ENCODE measurements at places on chromosomes 7 and 10.

DNA sequence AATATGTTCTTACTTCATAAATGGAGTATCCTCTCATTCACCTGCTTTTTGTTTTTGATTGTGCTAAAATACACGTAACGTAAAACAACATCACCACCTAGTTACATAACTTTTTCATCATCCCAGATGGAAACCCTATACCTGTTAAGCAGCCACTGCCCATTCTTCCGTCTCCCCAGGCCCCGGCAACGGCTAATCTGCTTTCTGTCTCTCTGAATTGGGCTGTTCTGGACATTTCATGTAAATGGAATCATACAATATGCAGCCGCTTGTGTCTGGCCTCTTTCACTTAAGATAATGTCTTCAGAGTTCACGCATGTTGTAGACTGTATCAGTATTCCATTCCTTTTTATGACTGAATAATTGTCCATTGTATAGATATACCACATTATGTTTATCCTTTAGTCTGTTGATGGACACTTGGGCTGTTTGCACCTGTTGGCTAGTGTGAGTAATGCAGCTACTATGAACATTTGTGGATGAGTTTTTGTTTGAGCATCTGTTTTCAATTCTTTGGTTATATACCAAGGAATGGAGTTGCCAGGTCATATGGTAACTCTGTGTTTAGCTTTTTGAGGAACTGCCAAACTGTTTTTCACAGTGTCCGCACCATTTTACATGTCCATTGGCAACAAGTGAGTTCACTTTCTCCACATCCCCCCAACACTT, 14.1 kb upstream of the SUN1 start:
- no peak for DNase-seq

DNA sequence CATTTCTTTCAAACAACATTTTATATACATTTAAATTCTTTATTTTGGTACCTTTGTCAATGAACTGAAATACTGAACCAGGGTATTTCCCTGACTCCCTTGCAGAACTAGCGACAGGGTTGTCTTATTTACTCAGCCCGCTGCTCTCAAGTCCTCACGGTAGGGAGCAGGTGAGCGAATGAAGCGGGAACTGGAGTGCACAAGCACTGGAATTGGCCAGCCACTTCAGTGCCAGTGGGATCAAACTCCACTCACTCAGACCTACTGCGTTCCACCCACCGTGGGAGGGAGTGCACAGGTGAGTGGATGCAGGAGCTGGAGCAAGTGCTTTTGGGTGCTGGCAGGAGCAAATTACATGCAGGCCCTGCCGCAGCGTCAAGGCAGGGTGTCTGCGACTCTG, 28.1 kb upstream of the NEUROD6 start:
- no peak for DNase-seq

DNA sequence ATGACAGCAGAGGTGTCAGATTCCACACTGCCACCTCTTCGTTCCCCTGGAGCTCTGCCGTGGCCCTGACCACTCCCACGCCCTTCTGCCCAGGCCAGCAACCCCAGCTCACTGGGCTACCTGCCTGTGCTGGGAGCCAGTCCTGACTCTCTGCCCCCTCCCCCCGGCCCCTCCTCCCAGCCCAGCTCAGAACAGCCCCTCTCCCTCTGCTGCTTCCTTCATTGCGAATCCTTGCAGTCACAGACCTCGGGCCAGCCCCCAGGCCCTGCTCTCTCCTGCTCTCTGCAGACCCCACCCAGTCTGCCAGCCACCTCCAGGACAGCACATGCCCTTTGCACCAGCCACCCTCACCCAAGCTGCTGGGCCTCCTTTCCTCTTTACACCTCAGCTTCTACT, 60.4 kb downstream of the TCERG1L start:
- DNase-seq = no peak

GRCh38 chr10:113336549-113337130, 216.2 kb upstream of the HABP2 start:
- no peak for DNase-seq

DNA sequence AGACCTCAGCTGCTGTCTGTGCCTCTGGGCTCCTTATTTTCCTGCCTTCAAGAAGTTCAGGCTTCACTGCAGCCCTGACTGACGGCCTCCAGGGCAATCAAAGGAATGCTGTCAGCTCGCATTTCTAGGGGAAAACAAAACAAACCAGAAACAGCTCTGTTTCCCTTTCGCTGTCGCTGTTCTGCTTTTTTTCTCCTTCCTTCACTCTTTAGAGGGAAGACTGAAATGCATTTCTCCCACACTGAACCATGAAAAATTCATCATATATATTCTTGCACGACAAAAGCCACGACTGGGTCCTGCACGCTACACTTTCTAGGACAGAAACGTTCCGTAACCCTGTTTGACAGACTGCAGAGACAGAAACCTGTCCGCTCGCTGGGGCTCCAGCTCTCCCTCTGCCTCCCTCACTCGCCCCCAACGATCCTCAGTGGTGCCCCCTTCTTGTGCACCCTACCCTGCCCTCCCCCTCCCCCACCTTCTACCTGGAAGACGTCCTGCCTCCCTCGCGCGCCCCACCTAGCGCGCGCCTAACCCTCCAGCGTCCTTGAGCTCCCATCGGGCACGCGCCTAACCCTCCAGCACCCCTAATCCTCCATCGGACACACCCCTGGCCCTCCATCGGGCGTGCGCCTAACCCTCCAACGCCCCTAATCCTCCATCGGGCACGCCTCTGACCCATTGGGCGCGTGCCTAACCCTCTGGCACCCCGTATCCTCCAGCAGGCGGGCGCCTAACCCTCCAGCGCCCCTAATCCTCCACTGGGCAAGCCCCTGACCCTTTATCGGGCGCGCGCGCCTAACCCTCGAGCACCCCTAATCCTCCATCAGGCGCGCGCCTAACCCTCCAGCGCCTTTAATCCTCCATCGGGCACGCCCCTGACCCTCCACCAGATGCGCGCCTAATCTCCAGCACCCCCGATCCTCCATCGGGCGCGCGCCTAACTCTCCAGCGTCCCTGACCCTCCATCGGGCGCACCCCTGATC, 37.1 kb downstream of the SVOPL start:
- DNase-seq = no peak

DNA sequence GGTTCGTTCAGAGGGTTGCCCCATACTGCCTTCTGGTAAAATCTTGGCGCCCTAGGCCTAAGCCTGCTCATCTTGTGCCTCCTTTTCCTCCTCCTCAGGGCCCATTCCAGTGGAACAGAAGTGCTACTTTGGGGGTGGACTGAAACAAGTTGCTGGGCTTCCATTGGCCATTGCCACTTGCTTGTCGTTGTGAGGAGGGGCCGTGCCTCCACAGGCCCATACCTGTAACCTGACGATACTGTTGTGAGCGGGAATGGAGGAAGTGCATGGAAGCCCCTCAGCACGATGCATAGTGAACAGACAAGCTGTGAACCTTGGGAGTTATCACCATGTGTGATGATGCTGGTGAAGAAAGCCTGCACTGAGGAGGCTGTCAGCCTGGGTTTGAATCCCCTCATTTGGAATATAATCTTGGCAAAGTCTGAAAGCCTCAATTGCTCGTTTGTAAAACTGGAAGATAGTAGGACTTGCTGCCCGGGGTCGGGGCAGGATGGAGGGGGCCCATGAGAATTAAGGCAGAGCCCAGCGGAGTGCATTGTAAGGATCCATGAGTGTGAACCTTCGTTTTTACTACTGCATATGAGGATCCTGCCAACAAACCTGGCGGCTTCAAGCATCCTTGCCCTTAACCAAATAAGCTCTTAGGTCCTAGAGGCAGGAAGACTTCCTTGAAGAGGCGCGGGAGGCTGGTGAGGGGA, 671 bp upstream of the PAPSS2 start:
- no peak for DNase-seq

- DNase-seq = no peak
These were observed 66.9 kb downstream of the ZNRF2 start for GRCh38 chr7:30351286-30351685.

- DNase-seq = no peak
These were observed 50.2 kb upstream of the AKR1E2 start for GRCh38 chr10:4775808-4776207.

DNA sequence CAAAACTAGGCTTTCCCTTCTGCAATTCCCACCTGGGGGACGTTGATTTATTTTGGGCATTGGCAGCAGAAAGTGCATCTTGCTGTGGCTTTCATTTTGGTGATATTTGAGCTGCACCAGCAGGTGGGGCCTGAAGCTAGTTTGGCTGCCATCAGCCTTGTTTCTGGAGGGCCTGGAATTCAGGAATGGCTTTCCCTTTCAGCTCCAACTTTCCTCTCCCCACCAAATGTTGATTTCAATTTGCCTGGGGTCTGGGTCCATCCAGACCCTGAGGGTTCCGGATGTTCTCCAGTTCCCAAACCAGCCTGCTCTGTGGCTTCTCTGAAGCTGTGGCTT, 640.4 kb downstream of the TYW1 start:
- DNase-seq = no peak

DNA sequence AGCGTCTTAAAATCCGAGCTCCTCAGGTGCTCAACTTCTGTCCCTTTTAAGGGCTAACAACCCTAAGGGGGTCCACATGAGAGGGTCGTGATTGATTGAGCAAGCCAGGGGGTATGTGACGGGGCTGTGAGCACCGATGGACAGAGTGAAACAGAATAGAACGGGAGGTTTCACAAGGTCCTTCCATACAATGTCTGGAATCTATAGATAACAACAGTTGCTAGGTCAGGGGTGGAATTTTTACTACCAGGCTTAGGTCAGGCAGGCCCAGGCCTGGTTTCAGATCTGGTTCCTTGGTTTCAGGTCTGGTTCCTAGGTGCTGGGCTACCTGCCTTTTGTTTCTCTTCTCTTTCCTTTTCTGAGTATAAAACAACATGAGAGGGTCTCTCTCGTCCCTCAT, 80.9 kb downstream of the PTN start:
- no peak for DNase-seq

DNA sequence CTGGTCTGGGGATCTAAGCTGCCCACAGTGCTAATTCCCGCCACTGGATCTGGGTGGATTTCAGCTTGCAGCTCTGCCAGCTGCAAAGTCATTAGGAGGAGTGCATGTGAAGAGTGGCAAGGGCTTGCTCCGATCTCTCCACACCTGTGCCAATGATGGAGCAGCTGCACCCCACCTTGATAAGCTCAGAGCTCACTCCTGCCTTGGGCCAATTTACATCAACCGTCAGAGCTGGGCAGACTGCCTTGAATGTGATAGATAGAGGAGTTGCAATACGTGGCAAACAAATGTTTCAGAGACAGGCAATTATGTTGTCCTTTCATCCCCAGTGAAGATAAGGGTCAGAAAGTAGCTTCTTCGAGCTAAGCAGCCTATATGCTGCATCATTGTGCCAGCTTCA, 379.9 kb downstream of the SH2D4B start:
- DNase-seq = no peak

DNA sequence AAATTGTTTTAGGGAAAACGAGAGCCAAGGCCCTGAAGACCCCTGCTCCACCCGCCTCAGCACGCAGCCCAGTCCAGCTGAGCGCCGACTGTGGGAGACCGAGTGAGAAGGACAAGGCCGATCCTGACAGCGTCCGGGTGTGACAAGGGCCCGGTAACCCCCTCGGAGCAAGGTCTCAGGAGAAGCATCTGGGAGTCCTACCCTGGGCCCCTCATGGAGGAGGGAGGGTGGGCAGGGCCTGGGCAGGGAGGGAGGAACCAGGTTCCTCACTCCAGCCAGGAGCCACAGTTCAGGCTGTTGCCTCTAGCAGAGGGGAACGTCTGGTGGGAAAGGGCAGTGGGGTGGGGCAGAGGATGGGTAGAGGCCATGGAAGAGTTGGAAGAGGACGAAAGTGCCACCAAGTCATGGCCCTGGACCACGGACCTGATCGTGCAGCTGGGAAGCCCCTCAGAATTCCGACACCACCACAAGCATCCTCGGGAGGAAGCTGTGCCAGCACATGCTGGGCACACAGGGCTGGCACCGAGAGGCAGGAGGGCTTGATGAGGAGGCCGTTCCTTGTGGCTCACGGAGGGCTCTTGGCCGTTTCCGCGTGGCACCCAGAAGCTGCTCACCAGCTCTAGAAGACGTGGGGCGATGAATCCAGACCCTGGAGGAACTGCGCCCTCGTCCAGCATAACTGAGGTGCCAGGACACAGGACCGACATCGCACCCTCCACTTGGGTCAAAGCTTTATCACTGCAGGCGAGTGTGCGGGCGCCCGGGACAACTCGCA, 2.2 kb upstream of the KNDC1 start:
- DNase-seq = peak; percentile 8
